Large intestine (tissue), 12 donors: ENCODE measurements at places on chromosomes 1 and 21.

- DNase-seq = no peak
Measured at GRCh38 chr1:92599184-92599583, 112.5 kb upstream of the GFI1 start.

GRCh38 chr1:40094466-40095110 is 2.5 kb downstream of the PPT1 start:
- DNase-seq = no peak

- DNase-seq = no peak
Measured at GRCh38 chr1:214420341-214420740, 131.1 kb downstream of the PTPN14 start.

- DNase-seq = peak; percentile 4
Measured at GRCh38 chr1:173249349-173249748, 42.2 kb upstream of the TNFSF4 start.

DNA sequence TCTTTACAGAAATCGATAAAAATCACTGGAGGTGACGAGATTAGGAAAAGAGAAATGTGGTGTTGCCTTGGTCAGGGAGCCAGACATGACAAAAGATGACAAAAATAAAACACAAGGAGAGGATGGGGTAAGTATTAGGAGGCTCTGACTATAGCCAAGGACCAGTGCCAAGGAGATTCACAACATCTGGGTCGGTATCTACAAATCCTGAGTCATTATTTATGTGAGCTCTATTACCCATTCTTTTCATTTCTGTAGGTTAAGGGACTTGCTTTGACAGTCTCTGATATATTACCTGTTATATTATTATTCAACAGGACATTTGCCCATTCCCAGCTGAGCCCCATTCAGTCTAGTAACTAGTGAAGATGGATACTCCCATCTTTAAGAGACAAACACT is 120.8 kb downstream of the TYW3 start:
- DNase-seq = no peak

DNA sequence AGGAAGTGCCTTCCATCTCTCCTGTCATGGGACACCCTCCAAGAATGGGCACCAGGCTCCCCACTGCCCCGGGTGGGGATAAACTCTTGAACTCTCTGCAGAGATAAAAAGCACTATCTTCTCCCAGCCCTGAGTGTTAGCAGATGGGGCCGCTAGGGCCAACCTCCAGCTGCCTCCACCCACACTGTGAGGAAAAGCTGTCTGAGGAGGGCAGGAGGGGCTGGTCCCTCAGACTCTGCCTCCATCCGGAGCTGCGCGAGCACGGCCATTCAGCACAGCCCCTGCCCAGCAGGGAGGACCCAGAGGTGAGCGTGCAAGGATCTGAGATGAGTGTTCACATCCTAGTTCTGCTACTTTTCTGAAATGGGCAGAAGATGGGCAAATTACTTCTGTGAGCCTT is 51.8 kb upstream of the TRABD2B start:
- DNase-seq = peak; percentile 49

DNA sequence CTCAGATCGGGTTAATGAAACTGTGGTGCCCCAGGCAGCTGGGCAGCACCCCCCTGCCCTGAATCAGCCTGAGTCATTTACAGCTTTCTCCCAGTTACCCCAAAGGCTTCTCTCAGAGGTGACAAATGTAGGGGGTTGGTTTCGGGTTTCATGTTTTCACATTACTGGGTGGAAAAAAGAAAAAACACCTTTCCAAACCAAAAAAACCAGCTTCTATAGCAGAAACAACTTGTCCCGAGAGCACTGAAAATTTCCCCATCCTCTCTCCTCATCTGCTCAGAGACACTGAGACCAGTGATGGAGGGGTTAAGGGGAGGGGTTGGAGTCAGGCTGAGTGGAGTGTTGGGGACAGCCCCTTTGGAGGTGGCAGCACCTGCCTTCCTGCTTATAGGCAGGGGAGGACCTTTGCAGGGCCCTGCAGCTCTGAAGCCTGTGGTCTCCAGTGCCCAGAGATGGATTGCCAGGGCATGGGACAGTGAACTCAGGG is 15.6 kb downstream of the UTP11 start:
- DNase-seq = no peak

- no peak for DNase-seq
Measured at GRCh38 chr1:68166348-68166747, 66.0 kb downstream of the WLS start.

GRCh38 chr1:199046618-199047017 is 407.8 kb downstream of the PTPRC start:
- DNase-seq = no peak

DNA sequence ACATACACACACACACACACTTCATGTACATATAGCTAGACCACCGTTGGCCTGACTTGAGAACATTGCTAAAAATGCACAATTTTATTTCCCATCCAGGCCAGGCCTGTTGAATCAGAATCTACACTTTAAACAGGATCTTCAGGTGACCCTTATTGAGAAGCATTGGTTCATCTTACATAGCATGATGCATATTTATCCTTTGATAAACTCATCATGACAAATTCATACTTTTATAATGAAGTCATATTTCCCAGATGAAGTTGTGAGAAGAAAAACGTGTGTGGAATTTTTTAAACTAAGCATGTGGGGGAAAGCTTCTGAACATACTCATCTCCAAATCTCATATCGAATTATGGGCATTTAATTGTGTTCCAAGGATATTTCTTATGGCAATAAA is 877.7 kb downstream of the MRPL39 start:
- DNase-seq = no peak

DNA sequence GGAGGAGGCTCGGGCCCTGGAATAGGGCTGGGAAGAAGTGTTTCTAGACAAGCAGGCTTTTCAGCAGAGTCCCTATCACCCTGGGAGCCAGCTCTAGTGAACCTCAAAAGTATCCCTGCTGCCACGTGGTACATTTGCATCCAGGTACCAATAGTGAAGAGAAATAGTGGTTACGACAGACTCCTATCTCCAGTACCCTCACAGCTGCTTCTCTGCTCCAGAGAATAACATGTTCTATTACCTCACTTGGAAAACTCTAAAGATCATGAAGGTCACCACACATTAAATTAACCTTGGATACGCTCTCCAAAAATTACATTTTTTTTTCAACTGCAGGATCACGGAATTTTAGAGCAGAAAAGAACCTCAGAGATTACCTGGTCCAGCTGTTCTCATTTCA is 230.4 kb upstream of the PLD5 start:
- DNase-seq = no peak
